ENCODE measurements at places on chromosomes 3 and 15.

DNA sequence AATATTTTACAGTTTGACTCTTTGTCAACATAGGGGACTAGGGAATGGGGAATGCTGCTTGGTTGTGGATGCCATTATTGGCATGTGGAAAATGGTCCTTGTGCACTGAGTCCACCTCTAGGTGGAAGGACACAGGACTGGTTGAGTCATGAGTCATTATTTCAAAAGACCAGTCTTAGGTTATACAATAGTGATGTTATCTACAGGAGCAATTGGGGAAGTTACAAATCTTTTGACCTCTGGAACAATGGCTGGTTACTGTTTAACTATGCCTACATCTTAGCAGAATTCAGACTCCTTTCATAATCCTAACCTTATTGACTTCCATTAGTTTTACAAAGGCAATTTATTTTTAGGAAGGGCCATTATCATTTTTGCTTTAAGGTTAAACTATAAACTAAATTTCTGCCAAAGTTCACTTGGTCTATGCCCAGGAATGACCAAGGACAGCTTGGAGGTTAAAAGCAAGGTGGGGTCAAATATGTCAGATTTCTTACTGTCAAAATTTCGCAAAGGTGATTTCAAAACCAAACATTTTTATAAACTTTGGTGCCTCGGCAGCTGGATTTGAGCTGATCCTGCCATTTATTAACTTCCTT is 11.8 kb upstream of the CCR8 start:
- DNase-seq, result no peak

DNA sequence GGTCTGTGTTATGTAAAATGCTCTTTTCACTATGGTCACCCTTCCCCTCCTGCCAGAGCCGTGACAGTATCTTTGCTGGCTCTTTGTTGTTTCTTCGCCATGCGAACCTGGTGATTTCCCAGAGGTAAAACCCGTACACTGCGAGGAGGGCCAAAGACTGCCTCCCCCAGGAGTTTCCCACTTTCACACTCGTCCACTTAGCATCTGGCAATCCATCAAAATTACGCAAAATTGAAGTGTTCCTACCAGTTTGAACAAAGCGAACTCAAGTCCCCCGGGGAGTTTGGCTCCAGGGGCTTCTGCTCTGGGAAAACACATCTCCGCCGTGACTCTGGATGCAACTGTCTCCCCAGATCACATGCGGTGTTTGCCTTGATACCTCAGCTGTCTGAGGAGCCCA is 239.9 kb downstream of the FAM43A start:
- no peak for DNase-seq

DNA sequence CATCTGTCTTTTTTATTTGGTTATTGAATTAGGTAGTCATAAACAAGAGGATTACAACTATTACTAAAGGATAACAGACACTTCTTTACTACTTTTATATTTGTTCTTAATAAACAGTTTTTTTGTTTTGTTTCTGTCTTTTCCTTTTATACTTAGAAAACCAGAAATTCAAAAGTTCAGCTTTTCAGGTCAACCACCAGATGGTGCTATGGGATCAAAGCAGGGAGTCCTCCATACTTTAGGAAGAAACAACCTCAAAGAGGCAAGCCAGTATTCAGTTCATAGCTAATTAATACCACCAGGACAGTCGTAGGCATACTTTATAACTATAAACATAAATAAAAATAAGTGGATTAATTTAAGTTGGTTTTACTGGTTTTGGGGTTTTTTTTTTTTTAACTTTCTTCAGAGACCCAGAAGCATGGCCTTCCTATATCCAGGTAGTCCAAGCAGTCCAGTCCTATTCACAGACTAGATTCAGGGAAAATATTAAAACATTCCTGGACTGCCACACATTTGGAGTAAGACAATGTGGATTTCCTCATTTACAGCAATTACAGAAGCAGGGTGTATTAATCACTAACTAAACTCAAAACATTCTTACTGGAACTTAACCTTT is 16.0 kb upstream of the EID1 start:
- DNase-seq, result peak; percentile 70

DNA sequence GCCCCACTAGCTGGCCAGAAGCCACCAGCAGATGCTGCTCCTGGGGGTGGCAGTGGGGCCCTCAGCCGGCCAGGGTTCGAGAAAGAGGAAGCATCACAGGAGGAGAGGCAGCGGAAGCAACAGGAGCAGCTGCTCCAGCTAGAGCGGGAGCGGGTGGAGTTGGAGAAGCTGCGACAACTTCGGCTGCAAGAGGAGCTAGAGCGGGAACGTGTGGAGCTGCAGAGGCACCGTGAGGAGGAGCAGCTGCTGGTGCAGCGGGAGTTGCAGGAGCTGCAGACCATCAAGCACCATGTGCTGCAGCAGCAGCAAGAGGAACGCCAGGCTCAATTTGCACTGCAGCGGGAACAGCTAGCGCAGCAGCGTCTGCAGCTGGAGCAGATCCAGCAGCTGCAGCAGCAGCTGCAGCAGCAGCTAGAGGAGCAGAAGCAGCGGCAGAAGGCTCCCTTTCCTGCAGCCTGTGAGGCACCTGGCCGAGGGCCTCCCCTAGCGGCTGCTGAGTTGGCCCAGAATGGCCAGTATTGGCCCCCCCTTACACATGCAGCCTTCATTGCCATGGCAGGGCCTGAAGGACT is 17.5 kb upstream of the APEH start:
- no peak for DNase-seq

GRCh38 chr3:172918568-172919296 is 168.2 kb downstream of the ECT2 start:
- no peak for DNase-seq

DNA sequence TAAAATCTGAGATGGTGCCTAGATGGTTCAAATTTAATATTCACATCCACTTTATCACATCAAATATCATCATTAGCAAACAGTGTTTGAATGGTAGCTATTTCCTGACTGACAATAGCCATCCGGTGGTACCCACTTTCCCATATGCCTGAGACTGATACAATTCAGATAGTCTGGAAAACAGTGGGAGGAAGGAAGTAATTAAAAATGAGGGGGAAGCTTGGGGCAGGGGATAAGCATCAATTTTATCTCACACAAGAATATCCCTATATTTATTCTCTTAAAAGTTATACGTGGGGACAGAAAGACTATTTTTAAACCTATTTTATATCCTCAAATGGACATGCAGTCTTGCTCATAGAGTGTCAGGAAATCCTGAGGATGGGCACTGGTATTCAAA is 122.5 kb upstream of the GAP43 start:
- no peak for DNase-seq

DNA sequence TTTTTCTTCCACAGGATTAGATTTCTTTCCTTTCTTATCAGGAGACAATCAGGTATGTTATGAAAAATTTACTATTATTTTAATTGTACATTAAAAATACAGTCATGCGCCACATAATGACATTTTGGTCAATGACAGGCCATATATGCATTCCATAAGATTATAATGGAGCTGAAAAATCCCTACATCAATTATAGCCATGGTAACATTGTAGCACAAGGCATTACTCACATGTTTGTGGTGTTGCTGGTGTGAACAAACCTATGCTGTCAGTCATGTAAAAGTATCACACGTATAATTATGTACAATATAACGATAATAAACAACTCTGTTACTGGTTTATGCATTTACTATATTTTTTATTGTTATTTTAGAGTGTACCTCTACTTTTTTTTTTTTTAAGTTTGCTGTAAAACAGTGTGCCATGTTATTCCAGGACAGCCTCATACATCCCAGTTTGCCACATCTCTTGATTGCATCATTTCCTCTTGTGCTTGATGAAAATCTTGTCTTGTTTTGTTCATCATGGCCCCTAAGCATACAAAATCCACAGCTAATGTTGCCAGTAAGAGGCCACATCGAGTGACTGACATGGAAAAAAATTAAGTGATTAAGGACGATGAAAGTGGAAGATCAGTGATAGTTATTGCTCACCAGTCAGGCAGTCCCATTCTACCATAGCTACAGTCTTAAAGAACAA is 21.4 kb downstream of the CALML4 start:
- no peak for DNase-seq

DNA sequence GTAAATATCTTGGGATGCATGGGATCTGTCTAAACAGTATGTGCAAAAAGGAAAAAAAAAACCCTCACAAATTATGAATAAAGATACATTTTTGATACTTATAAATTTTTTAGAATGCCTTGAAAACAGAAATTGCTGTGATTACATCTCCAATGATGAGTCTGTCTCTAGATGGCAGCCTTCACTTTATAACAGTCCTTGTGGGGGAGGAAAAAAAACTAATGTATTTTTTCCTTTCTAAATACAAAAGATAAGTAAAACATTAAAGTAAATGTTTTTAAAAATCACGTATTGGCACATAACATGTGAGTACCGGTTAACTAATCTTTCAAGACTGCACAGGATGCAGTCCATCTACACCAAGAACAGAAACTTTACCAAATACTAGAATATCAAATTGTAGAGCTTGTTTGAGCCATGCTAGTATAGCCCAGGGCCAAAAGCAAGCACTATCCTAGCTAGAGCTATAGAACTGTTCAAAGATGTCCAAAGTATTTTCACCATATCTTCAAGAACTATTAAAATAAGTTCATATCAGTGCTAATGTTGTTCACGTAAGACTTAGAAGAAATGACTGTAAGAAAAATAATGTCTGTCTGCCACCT is 206.4 kb downstream of the STAG1 start:
- no peak for DNase-seq

- no peak for DNase-seq
Measured at GRCh38 chr3:15713364-15713763, 84.4 kb downstream of the ANKRD28 start.

- DNase-seq, result no peak
Measured at GRCh38 chr15:39869858-39870515, 50.1 kb downstream of the GPR176 start.

DNA sequence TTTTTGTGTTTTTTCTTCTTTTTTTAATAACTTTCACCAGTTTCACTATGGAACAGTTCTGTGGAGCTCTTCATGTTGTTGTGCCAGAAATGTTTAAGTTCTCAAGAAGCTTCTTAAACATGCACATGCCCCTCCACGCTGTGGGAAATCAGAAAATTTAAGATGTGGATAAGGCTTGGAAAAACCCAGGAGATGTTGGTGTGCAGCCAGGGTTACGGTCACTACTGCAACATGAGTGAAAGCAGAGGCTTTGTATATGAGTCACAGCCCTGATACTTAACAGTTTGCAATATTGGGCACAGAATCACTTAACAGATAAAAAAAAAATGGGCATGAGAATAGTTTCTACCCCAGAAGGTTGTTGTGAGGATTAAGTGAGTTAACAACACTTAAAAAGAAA is 399.9 kb downstream of the LRTM1 start:
- DNase-seq, result no peak

GRCh38 chr15:45123397-45123796 is 6.3 kb downstream of the DUOXA1 start:
- no peak for DNase-seq

DNA sequence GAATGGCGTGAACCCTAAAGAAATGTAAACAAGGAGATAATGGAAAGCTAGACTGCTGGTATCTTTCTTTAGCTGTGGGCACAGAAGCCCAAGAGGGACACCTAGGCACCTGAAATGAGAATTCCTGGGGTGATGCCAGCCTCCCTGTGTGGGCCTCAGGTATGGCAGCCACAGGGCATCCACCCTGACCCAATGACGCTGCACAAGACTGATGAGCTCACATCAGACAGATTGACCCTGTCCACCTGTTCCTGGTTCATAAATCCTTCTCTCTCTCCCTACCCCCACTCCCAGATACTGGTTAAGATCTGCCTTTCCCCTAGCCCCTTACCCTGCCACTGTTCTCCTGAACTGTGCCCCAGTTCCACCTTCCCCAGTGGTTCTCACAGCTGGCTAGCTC is 1.5 kb downstream of the GLB1 start:
- no peak for DNase-seq

- DNase-seq, result no peak
Measured at GRCh38 chr15:51798281-51798680, 31.2 kb upstream of the TMOD3 start.

DNA sequence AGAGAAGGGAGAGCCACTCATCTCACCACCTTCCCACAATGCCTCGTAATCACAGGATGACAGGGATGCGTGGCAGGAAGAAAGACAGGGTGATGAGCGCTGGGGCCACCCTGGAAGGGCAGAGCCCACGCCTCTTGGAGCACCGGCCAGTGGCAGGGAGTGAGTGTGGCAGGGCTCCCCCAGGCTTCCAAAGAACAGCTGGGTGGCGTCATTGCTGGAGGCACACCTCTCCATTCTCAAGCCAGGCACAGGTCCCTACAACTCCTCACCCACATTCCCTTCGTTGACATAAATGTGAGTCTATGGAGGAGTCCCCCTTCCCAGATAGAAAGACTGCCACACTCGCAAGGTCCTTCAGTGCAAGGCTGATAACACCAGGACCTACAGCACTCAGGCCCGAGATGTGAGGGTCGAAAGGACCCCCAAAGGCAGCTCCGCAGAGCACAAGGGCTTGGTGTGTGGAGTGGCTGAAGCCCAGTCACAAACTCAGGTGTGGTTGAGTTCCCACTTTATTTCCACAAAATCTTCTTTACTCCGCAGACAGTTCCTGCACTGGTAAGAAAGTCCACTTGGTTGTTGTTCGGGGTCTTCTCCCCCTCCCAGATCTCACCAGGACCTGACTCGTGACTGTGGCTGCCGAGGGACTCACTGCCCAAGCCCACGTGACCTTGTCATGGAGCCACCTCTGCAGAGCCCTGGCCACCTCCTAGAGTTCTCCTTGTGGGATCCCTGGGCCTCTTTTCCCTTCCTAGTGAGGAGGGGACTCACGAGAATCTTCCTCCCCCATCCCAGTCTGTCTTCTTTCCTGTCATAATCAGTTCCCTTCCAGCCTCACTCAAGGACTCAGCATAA is 22.4 kb upstream of the CORO2B start:
- no peak for DNase-seq

Measured in CD4-positive, alpha-beta T cell treated with Interferon alpha-2 for 1 hour (primary cell).